ENCODE measurements at places on chromosomes 16 and 17.
A peak's percentile ranks its signal among the peaks of the same experiment; 100 is the strongest.

DNA sequence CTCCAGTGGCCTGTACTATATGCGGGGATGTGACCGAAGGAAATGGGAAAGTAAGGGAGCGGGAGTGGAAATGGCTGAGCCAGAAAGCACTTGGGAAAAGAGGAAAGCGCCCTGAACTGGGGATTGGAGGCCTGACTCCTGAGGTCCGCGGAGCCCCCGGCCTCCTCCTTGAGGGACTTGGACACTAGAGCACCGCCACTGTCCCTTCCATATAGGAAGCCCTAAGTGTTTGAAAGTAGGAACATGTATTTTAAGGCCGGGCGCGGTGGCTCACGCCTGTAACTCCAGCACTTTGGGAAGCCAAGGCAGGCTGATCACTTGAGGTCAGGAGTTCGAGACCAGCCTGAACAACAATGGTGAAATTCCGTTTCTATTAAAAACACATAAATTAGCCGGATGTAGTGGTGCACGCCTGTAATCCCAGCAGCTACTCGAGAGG, 530 bp upstream of the ZDHHC7 start:
- H3K4me3 ChIP-seq: peak overlapping the region; percentile 87
- DNase-seq: no peak
- H3K27ac ChIP-seq: peak overlapping the region; percentile 89
- H3K4me1 ChIP-seq: peaks cover 6% of the 10 kb centered on the region
- no peaks in the 10 kb centered on the region for H3K36me3 ChIP-seq

DNA sequence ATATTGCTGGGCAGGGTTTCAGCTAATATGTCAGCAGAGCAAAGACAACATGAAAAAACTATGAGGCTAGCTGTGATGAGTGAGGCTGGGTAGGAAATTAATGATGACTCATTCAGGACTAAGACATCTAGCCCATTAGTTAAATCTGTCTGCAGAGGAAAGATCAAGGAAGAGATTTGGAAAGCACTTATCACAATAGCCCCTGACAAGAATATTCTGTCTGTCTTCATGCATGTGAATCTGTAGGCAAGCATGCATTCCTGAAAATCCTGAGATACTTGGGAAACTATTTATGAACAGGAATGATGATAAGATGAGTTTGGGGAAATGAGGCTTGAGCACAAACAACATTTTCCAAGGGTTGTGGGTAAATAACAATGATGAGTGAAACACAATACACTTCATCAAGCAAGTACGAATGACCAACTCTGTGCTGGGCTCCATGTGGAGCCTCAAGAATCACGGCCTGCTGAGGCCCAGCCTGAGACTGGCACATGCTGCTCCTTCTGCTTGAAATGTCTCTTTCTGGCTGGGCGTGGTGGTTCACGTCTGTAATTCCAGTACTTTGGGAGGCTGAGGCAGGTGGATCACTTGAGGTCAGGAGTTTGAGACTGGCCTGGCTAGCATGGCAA, 96.5 kb upstream of the ASIC2 start:
- H3K27ac ChIP-seq: peak overlapping the region; percentile 30
- peaks cover 18% of the 10 kb centered on the region for H3K4me1 ChIP-seq
- no peaks in the 10 kb centered on the region for H3K27me3 ChIP-seq

- H3K4me3 ChIP-seq: no peak overlapping the region
- DNase-seq: peak; percentile 69
- H3K27me3 ChIP-seq: no peaks in the 10 kb centered on the region
Measured at GRCh38 chr17:50117202-50118051, 12.5 kb downstream of the SAMD14 start.

- H3K36me3 ChIP-seq: no peaks in the 10 kb centered on the region
- H3K4me3 ChIP-seq: no peak overlapping the region
- DNase-seq: no peak
- H3K27ac ChIP-seq: no peak overlapping the region
Measured at GRCh38 chr17:51721730-51722129, 436.8 kb downstream of the CA10 start.

DNA sequence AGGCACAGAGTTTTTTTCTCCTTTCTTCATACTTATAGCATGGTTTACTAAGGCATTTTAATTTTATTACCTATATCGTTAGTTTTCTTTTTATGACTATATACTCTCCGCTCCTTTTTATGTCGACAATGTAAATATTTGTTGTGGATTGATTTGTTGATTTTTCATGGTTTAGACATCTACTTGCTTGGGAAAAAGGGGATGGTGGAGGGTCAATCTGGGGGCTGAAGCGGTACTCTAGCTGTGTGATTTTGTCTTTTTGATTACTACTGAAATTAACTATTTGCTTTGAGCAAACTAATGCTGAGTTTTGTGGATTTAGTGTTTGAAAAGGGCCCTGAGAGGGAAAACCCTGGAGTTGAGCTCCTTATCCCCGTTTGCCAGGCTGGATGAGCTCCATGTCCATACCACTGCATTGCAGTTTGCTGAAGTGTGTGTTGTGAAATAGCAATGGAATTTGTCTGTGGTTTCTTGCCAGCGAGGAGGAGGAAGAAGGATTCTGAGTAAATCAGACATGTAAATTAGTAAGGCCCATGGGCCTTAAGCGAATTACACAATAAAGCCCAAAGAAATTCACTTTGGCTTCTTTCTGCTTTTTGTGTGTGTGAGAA, 72.0 kb downstream of the FTO start:
- no peaks in the 10 kb centered on the region for H3K27me3 ChIP-seq
- H3K4me1 ChIP-seq: peaks cover 15% of the 10 kb centered on the region
- peak; percentile 37 for DNase-seq
- no peak overlapping the region for H3K4me3 ChIP-seq
- no peaks in the 10 kb centered on the region for H3K36me3 ChIP-seq

DNA sequence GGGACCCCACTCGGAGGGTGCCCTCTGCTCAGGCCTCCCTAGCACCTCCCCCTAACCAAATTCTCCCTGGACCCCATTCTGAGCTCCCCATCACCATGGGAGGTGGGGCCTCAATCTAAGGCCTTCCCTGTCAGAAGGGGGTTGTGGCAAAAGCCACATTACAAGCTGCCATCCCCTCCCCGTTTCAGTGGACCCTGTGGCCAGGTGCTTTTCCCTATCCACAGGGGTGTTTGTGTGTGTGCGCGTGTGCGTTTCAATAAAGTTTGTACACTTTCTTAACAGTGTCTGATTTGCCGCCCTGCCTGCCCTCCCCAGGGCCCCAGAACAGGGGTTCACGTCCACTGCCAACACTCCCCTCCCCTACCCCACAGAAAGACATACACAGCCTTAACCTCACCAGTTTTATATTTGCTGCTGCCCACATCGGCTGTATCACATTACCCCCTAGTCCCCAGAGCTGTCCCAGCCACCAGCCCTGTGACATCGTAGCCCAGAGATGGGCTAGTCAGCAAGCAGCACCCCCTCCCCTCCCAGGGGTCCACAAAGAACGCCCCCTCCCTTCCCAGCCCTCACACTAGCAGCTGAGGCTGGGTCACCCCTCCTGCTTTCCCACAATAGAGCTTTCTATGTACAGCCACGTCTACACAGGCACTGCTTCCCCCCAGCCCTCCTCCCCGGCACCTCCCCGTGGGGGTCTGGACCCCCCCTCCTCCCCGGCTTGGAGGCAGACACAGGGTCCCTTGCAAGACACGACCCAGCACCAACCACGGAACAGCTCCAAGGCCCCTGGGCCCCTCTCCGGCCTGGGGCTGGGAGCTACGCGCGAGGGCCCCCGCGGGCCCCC, 7.9 kb downstream of the GRN start:
- no peak overlapping the region for H3K27ac ChIP-seq
- H3K4me1 ChIP-seq: peaks cover 5% of the 10 kb centered on the region
- no peaks in the 10 kb centered on the region for H3K27me3 ChIP-seq
- H3K36me3 ChIP-seq: peaks cover 45% of the 10 kb centered on the region
- DNase-seq: no peak

- H3K4me1 ChIP-seq: peaks cover 9% of the 10 kb centered on the region
- no peak for DNase-seq
- H3K4me3 ChIP-seq: no peak overlapping the region
- H3K36me3 ChIP-seq: peaks cover 12% of the 10 kb centered on the region
Measured at GRCh38 chr16:56848029-56848936, 16.7 kb upstream of the SLC12A3 start.

DNA sequence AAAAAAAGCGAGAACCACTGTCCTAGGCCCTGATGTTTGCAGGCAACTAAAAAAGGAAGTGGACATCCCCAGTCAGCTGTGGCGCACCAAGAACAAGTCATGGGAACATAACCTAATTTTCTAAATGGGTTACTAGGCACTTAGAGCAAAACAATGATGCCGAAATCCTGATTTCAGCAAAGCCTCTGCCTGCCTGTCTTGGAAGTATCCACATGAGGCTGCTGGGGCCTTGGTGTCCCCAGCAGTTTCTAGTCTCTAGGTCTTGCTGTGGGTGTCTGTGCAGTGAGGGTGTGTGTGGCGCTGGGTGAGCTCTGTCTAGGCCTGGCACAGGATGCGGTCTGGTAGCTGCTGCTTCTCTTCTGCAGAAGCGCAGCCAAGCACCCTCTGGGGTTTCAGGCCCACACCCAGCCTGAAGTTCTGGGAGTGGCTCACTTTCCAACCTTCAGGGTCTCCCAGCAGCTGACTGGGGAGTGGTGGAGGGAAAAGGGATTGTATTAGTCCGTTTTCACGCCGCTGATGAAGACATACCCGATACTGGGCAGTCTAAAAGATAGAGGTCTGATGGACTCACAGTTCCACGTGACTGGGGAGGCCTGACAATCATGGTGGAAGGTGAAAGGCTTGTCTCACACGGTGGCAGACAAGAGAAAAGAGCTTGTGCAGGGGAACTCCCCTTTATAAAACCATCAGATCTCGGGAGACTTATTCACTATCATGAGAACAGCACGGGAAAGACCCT, 21.1 kb downstream of the STH start:
- H3K27me3 ChIP-seq: no peaks in the 10 kb centered on the region
- no peaks in the 10 kb centered on the region for H3K4me1 ChIP-seq
- H3K27ac ChIP-seq: no peak overlapping the region
- DNase-seq: no peak
- H3K36me3 ChIP-seq: peaks cover 21% of the 10 kb centered on the region

- DNase-seq: peak; percentile 74
- H3K27me3 ChIP-seq: no peaks in the 10 kb centered on the region
- H3K36me3 ChIP-seq: no peaks in the 10 kb centered on the region
- no peak overlapping the region for H3K4me3 ChIP-seq
Measured at GRCh38 chr17:82216301-82217119, 3.9 kb upstream of the CCDC57 start.

DNA sequence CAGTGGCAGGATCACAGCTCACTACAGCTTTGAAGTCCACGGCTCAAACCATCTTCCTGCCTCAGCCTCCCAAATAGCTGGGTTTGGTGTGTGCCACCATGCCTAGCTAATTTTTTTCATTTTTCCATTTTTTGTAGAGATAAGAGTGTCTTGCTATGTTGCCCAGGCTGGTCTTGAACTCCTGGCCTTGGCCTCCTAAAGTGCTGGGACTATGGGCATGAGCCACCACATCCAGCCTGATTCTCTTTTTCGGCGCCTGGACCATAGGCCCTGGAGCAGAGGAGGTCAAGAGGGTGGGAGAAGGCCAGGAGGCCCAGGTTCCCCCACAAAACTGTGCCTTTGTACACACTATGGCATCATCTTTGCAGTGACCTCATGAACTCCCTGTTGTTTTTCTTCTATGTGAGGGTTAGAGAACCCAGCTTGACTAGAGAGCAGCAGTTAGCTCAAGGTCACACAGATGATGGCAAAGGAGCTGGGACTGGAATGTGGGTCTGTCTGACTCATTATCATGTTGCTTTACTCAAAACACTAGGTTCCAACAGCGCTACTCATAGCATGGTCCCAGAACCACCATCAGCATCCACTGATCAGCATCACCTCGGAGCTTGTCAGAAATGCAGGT, 16.3 kb downstream of the SCN4A start:
- H3K4me1 ChIP-seq: no peaks in the 10 kb centered on the region
- DNase-seq: peak; percentile 16
- H3K27ac ChIP-seq: no peak overlapping the region
- no peak overlapping the region for H3K4me3 ChIP-seq
- H3K36me3 ChIP-seq: no peaks in the 10 kb centered on the region
- no peaks in the 10 kb centered on the region for H3K27me3 ChIP-seq

DNA sequence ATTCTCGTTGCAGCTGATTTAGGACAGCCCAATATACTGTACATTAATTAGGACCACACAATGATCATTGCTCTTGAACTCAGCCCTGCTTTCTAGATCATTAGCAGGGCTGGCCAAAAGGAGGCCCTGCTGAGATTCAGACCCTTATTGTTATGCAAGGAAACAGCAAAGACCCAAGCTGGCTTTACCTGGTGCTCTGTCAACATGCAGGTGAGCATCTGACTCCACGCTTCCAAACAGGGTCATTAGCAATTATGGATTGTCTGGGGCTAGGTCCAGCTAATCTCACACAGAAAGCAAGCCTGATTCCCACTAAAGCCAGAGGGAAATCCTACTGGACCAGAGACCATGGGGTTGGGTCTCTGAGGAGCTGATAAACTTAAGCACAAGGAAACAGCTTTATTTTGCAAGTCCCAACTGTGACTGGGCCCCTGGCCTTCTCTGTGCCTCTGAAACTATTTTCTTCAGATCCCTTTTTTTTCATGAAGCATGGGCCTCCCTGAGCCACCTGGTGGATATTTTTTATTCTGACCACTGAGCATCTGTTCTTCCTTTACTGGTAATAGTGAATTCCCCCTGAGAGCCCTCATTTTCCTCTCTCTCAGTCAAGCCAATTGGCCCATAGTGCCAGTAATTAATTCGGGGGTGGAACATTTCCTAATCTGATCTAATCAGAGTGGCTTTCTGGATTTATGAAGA, 236.1 kb downstream of the GRIN2A start:
- H3K27me3 ChIP-seq: no peaks in the 10 kb centered on the region
- no peaks in the 10 kb centered on the region for H3K36me3 ChIP-seq
- no peak for DNase-seq

GRCh38 chr17:3801347-3801746, 359 bp upstream of the ITGAE start:
- peak overlapping the region; percentile 29 for H3K27ac ChIP-seq
- H3K36me3 ChIP-seq: peaks cover 14% of the 10 kb centered on the region
- no peaks in the 10 kb centered on the region for H3K27me3 ChIP-seq

DNA sequence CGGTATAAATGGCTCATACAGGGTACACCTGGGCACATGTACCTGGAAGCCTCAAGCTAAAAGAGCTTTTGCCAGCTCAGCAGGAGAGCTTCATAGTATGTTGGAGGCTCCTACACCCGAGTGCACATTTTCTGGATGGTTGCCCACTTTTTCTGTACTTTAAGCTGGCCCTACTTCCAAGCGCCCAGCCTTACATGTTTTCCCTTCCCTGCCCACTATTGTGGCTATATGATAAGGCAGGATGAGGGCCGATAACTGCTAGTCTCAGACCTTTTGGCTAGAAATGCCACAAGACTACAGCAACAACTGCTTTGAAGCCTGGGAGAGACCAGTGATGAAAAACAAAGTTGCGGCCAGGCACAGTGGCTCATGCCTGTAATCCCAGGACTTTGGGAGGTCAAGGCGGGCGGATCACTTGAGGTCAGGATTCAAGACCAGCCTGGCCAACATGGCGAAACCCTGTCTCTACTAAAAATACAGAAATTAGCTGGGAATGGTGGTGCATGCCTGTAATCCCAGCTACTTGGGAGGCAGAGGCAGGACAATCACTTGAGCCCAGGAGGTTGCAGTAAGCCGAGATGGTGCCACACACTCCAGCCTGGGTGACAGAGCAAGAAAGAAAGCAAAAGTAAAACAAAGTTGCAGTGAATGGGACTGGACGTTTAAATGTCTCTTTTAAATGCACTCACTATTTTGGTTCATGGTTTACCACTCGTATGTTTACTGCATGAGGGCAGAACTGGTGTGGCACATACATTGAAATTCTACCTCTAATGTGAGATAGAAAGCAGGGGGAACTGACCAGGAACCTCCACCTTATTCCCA, 14.2 kb upstream of the MARCHF10 start:
- no peak for DNase-seq
- no peaks in the 10 kb centered on the region for H3K27me3 ChIP-seq
- no peak overlapping the region for H3K4me3 ChIP-seq
- no peaks in the 10 kb centered on the region for H3K36me3 ChIP-seq
- H3K27ac ChIP-seq: no peak overlapping the region
